ENCODE measurements at places on chromosomes 7 and 10.
A peak's percentile ranks its signal among the peaks of the same experiment; 100 is the strongest.

- no peak for DNase-seq
Observed at GRCh38 chr10:127207081-127207480, 10.7 kb upstream of the INSYN2A start.

DNA sequence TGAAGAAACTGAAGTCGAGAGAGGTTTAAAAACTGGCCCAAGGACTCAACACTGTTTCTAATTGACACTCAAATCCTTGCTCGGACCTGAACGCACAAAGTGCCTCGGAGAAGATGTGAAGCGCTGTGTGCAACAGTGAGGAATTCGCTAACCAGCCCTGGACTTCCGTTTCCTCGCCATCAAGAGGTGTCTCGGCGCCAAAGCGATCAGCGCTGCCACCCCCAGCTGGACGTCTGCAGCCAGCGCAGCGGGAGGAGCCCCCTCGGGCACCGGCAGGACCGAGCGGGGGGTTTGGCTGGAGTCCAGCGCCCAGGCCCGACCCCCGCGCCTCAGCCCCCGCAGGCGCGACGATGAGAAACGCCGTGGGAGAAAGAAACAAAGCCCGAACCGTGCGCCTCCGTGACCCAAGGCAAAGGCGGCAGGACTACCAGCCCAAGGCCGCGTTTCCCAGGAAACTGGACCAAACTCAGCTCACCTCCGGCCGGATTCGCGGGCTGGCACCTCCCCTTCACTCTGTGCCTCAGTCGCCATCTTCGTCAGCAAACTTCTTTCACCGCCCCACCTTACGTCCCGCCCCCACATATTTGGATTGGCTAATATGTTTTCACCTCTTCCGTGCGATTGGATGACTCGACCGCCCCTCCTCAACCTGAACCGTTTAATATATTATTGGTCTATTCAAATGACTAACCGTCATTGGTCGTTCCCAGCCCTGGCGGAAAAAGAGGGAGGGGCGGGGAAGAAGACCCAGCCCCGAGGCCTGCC, at the start of gene ARHGAP19:
TSS of gene ARHGAP19 (minus strand) at position 541 of the 765 bp plus-strand sequence. CDS start at position 531, 10 bp downstream.
- peak; percentile 37 for DNase-seq

DNA sequence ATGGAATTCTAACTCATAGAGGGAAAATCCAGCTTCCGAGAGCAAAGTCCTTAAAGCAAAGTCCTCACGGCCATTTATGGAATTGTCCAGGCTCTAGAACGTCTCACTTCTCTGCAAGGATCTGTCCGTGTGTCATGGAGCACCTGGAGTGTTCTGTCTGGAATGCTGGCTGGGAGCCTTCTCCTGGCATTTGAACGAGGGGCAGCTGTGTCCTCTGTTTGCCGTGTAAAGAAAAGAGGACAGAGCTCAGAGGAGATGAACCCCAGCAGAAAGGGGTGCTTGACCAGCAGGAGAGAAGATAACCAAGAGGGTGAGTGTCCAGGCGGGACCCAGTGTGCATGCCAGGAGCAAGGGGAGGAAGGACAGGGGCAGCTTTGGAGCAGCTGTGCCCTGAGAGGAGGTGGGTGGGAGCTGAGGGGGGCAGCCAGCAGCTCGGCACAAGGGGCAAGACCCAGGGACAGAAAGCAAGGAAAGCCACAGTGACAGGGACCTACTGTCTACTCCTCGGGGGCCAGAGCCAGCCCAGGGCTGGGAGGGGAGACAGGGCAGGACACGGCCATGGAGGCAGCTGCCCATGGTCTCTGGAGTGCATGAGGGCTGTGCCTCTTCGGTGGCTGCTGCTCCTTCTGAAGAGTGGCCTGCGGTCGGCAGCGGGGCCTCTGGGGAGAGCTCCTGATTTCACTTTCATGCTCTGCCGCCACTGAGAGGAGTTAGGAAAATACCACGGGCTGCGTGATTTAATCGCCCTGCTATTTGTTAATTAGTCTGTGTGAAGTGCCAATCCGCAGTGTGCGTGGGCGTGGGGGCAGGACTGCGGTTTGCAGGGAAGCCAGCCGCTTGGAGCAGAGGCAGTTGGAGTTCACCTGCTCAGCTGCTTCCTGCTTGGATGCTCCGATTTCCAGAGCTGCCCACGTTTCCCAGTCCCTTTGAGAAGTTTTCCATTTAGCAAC, 149.3 kb upstream of the SHH start:
- no peak for DNase-seq

DNA sequence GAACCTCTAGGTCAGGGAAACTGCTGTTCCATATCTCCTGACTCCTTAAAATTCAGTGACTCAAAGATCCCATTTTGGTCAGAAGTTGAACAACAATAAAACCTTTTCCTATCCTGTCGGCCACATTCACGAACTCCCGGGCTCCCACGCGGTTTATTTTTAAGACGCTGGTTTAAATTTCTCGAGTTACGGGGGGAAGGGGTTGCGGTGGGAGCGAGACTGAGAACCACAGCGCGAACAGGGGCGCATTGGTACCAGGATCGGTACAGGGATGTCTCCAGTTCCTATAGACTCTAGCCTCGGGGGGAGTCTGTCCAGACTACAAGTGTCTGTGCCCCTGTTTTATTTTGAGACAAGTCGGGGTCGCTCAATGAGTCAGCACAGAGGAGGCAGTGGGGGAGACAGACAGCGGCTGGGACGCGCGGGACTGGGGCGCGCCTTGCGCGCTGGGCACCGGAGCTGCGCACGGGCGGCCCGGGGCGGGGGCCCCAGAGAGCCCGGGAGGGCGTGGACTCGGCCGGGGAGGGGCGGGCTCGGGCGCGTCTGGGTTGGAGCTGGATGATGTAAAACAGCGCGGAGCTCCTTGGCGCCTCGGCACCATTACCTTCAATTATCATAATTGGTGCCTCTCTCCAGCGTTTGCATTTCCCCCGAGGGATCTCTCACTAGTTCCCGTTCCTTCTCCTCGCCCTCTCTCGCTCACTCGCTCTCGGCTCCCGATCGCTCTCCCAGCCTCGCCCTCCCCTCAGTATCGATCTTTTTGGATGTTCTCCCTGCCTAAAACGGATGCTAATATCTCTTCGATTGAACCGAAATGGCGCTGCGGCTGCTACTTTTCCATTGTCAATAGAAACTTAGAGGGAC, 8.7 kb upstream of the BAMBI start:
- no peak for DNase-seq

DNA sequence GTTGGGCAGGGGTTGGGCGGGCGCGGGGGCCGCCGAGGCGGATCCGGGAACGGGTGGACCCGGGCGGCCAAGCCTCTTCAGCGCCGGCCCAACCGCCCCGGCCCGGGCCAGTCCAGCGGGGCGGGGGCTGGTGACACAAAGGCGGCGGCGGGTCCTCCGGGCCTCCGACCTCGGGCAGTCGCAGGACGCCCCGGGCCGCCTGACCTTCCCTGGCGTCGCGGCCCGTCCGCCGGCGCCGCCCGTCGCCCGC, 54.2 kb downstream of the METTL2B start:
- DNase-seq: no peak

- DNase-seq: no peak
Observed at GRCh38 chr7:78013386-78013785, 214.8 kb downstream of the PHTF2 start.

DNA sequence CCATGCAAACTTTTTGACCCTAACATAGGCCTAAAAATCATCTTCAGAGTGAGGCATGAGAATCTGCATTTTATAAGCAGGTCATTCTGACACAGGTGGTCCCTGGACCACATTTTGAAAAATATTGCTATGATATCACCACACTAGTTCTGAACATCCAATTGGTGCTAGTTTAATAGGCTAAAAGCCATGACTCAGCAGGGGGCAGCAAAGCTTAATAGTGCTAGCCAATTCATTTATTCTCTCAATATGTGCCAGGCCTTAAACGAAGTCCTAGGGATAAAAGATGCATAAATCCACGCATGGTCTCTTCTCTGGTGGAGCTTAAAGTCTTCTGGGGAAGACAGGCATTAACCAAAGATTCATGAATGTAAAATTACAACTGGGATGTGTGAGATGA, 10.2 kb upstream of the SLC25A28 start:
- no peak for DNase-seq

GRCh38 chr7:65342723-65343629, 30.7 kb upstream of the ZNF92 start:
- DNase-seq: no peak

GRCh38 chr7:5452470-5452899, 28.9 kb upstream of the TNRC18 start:
- no peak for DNase-seq

DNA sequence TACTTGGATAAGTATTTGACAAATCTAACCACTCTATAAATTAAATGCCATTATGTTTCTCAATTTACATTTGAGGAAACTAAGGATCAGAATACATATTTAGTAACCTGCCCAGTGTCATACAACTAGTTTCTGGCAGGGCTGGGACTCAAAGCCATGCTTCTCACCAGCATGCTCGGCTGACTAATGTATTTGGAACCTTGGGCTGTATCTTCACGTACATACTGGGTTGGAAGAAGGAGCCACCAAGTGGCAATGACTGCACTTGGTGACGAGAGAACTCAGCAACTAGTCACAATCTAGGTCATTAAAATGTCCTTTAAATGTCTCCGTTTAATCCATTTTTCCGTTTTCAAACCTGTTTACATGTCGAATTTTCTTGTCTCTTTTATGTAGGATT, 42.9 kb downstream of the CHRM2 start:
- no peak for DNase-seq

DNA sequence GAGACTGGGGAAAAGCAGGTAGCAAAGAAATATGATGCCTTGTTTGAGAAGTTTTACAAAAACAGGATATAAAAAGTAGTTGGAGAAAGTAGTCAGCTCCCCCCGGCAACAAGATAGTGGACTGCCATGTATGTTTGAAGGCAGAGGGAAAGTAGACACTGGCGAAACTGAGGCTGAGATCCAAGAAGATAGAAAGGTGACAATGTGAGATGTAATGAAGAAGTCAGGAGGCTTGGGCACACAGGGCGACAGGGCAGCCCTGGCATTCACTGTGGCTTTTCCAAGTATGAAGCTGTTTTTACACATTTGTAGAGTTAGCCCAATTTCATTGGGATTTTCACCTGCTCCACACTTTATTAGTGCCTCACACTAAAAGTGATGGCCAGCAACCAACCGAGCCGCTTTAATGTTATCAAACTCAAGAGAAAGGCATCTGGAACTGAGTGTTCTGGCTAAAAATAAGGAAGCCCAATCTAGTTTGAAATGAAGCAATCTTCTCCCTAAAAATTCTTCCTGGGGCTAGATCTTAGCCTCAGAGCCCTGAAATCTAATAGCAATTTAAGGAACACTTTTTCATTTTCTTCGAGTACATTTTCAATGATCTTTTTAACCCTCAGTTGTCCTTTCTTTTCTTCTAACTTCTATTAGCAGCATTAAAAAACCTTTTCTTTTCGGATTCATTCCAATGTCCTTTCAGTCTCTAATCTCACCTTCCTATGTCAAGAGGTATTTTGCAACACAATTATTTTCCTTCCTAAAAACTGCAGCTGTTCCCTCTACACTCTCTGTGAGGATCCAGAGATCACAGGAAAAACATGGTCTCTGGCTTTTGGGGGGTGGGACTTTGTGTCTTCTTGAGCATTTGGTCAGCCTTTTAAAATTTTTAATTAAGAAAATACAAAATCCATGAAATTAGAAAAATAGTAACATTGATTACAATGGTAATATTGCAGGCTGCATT, 108.0 kb downstream of the RNLS start:
- no peak for DNase-seq

GRCh38 chr7:85730012-85730411, 543.2 kb upstream of the SEMA3D start:
- no peak for DNase-seq

- DNase-seq: no peak
Observed at GRCh38 chr10:133347710-133348517, 741 bp downstream of the PRAP1 start.

DNA sequence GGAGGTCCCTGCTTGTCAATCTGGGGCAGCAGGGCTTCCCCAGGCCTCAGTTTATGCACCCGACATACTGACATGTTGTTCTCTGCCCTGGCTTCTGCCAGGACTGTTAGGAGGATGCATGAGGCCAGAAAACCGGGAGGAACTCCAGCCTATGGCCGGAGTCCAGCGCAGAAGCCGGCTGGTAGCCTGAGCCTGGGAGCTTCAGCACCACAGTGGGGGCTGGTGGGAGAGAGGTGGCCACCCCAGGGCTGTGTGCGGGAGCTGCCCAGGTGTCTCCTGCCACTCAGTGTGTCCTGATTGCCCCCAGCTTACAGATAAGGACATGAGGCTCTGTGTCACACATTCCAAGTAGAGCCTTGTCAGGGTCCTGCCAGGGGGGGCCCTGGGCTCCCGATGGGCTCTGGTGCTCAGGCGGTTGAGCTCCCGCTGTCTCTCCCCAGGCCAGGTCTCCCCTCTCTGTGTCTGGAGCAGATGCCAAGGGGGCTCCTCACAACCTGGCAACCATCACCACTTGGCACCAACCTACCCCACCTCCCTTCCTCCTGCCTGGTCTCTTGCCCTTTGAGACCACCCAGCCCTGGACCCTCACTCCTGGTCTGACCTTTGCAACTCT, 32.3 kb downstream of the PPIF start:
- DNase-seq: no peak

DNA sequence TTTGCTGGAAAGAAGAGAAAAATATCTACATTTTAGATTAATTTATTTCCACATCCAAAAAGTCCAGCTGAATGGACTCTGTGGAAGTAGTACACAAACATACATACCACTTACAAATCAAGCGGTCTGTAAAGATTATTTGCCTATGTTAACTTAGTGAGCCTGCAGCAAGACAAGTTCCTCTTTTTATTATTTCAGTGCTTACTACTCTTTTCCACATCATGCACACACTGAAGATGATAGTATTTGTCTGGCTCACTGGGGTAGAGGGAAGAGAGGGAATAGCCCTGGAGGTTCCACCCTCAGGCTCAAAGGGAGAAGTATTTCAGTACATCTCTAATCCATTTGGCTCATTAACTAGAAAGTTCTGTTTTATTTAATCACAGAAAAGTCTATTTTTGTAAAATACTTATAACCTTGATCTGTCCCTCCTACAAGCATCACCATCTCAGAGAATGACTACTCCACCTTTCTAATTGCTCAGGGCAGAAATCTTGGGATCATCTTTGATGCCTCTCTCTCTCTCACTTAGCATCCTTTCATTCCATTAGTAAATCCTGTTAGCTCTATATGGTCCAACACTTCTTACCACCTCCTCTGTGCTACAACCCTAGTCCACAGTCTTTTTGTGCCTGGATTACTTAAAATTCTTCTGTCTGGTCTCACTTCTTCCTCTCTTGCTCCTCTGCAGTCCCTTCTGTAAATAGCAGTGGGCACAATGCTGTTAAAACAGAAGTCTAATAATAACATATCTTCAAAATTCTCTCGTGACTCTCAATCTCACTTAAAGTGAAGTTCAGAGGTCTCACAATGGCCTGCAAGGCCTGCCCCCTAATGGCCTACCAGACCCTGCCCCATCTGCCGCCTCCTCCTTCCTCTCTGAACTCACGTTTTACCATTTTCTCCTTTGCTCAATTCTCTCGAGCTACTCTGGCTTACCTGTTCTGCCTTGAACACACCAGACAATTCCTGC, 64.3 kb upstream of the CCDC6 start:
- no peak for DNase-seq

GRCh38 chr10:1644191-1644711, 93.1 kb downstream of the ADARB2 start:
- no peak for DNase-seq
